ENCODE measurements at places on chromosomes 5 and 9.

DNA sequence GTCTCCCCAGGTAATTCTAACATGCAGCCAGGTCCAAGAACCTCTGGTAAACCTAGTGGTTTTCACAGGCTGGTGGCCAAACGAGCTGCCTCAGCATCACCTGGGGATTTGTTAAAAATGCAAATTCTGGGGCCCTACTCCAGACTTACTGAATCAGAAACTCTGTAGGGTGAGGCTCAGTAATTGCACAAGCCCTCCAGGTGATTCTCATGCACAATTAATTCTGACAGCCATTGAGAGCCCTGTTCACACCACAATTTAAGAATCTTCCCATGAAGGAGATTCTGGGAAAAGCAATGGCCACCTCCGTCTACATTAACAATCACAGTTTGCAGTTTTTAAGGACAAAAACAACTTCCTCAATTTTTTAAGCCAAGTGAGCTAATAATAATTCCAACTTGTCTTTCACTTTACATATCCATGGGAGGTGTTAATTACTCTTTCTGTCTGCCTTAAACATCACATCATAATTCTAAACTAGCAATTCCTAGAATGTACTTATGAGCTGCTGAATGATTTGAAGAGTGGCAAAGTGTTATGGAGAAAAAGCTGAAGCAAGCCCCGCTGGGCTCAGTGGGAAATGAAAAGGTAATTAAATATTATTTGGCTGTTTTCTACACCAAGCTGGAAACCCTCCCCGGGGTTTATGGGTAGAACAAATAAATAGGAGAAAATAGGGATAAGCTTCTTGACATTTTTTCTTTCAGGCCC lies 70.0 kb downstream of the GLDC start:
- no peak for DNase-seq

GRCh38 chr9:37262410-37262809 lies 142.0 kb downstream of the ZCCHC7 start:
- DNase-seq = no peak

- no peak for DNase-seq
These were observed 7.3 kb downstream of the GLRX start for GRCh38 chr5:95815155-95815729.

DNA sequence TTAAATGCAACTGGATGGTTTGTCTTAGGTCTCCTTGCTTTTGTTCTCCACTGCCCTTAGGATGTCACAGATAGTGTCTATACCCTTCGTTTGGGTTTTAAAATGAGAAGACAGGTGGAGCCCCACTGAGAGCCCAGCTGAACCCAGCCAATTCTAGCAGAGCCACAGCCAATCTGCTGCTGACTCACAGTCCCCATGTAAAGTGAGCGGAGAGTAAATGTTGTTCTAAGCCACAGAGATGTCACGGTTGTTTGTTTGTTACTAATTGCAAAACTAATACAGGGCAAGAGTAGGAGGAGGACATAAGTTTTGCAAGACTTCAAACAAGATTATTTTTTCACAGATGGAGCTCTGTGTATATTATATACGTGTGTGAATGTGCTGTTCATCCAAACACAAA lies 50.5 kb upstream of the AGXT2 start:
- DNase-seq = no peak

GRCh38 chr9:63816751-63817621 lies 1468.0 kb downstream of the FOXD4L5 start:
- DNase-seq = peak; percentile 52

GRCh38 chr5:135891268-135891667 lies 4.4 kb downstream of the IL9 start:
- DNase-seq = no peak

DNA sequence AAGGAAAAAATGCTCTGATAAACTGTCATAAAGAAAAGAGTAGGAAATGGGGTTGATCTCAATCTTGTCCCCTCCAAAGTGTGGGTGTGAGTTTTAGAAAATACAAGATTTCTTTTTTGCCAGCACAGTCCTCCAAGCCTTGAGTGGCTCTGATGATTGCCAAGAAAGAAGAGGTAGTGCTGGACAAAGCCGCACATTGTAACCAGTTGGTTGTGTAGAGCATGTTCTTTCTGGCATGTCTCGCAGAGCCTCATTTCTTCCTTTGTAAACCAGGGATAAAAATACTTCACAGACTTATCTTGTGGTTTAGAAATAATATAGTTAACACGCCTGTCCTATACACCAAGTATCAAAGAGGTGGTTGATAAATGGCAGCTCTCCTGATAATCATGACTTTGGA lies 30.4 kb downstream of the PRLR start:
- no peak for DNase-seq

- DNase-seq = no peak
These were observed 174.0 kb upstream of the NREP start for GRCh38 chr5:111930905-111931461.

- DNase-seq = no peak
These were observed 69.3 kb upstream of the EGFLAM start for GRCh38 chr5:38189081-38189504.

- no peak for DNase-seq
These were observed 1771.0 kb downstream of the EFNA5 start for GRCh38 chr5:105899726-105900125.

GRCh38 chr5:91018200-91018599 lies 364.9 kb downstream of the ARRDC3 start:
- no peak for DNase-seq

DNA sequence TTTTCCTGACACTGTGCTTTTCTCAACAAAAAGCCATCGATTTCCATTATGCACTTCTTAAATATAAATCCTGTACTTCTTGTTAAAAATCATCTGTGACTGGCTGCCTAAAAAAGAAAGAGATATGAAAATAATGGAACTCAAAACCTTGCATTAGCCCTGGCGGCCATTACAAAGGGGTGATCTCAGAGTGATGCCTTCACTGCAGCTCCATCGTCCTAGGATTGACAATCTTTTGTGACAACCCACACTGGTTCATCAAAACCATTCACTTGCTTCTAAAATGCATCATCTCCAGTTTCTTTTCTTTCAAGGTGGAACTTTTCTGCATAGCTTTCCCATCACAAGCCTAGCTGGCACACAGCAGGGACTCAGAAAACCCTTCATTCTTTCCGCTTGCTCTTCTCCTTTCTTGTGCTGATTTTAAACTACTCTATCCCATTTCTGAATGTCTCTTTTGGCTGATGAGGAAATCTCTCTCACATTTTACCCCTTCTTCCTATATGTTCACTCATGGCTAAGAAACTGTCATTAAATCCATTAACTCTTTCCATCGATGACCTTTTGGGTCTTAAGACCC lies 351.9 kb downstream of the GLIS3 start:
- no peak for DNase-seq

DNA sequence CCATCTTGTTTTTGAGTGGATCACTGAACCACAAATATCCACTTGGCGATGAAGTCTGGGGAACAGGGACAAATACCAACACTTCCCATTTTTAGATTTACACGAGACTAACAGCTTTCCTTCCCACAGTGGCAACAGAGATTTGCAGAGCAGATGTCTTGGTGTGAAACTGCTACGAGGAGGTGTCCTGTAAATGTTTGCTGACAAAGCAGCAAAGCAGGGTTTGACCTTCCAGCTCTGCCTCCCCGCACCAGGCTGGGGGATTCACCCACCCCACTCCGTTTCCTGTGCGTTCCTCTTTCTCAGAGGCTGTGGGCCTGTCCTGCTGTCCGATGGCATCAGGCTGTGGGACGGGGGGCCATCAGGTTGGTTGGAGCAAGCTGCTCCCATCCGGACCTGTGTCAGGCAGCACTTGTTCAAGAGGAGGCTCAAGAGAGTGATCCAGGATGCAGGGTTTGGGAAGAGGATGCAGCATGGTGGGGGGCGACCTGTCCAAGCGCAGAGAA lies 693 bp upstream of the RGS3 start:
- no peak for DNase-seq

All from SJSA1 (cell line).